ENCODE measurements at places on chromosomes 7 and 10.

- DNase-seq, result no peak
These were observed 236.3 kb upstream of the ANKRD30A start for GRCh38 chr10:36888925-36889573.

- no peak for DNase-seq
These were observed 3.0 kb upstream of the PHYHIPL start for GRCh38 chr10:59173414-59173813.

- peak; percentile 51 for DNase-seq
These were observed 28.6 kb downstream of the OGDH start for GRCh38 chr7:44634839-44635591.

GRCh38 chr7:26480156-26480555 is 188.5 kb downstream of the SNX10 start:
- DNase-seq, result no peak

DNA sequence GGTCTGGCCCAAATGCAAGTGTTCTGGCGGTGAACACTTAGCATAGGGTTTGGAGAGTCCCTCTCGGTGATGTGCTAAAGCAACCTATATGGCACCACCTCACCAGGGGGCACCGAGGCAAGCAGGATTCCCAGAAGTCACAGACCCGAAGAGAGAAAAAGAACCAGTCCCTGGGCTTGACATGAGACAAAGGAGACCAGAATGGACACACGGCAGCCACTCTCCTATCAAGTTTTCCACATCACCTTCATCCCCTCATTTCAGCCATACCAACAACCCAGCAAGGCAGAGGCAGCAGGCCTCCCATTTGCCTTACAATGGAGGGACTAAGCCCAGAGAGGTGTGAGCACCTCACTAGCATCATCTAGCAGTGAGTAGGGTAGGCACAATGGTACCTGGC is 19.7 kb downstream of the GPRIN2 start:
- DNase-seq, result no peak

DNA sequence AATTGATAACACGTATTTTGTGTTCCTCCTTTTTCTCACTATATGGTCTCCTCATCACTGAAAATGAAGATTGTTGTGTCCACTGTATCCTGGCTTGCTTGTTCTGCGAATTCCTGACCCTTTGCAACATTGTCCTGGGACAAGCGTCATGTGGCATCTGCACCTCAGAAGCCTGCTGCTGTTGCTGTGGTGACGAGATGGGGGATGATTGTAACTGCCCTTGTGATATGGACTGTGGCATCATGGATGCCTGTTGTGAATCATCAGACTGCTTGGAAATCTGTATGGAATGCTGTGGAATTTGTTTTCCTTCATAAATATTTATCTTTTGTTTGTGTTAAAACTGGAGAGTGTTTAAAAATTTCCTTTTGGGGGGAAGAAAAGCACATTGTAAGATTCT is 93.7 kb downstream of the MDFIC start:
- DNase-seq, result no peak

GRCh38 chr7:45131891-45132290 is 20.4 kb upstream of the TBRG4 start:
- DNase-seq, result no peak

GRCh38 chr7:3021825-3022224 is 21.8 kb downstream of the CARD11 start:
- DNase-seq, result no peak

- peak; percentile 54 for DNase-seq
These were observed 994 bp downstream of the GATAD1 start for GRCh38 chr7:92448205-92448747.

- DNase-seq, result no peak
These were observed 25.7 kb downstream of the C10orf71 start for GRCh38 chr10:49324711-49325110.

DNA sequence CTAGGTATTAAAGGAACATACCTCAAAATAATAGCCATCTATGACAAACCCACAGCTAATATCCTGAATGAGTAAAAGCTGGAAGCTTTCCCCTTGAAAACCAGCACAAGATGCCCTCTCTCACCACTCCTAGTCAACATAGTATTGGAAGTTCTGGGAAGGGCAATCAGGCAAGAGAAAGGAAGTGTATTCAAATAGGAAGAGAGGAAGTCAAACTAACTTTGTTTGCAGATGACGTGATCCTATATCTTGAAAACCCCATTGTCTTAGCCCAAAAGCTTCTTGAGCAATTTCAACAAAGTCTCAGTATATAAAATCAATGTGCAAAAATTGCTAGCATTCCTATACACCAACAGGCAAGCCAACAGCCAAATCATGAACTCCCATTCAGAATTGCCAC is 131.3 kb downstream of the FANK1 start:
- DNase-seq, result no peak

- no peak for DNase-seq
These were observed 405.5 kb downstream of the GRID1 start for GRCh38 chr10:85961073-85961472.

- DNase-seq, result no peak
These were observed 31.1 kb downstream of the NUB1 start for GRCh38 chr7:151372612-151373265.

DNA sequence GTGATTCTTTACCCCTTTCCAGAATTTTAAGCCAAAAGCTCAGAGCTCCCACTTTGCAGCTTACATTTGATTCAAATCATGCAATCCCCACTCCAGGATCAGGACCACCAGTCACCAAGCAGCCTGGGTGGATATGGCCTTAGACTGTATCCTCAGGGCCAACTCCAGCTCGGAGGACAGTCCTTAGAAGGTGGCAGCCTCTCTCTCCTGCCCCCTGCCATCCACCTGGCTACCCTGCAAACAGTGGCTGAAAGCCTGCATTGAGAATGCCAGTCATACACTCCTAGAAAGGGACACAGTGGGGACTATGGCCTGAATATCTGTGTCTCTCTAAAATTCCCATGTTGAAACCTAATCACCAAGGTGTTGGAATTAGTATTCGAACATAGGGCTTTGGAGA is 50.0 kb upstream of the KCNMA1 start:
- no peak for DNase-seq

- DNase-seq, result no peak
These were observed 11.6 kb downstream of the ZDHHC6 start for GRCh38 chr10:112434988-112435619.

- no peak for DNase-seq
These were observed 10.3 kb downstream of the TMEM140 start for GRCh38 chr7:135158141-135158655.

DNA sequence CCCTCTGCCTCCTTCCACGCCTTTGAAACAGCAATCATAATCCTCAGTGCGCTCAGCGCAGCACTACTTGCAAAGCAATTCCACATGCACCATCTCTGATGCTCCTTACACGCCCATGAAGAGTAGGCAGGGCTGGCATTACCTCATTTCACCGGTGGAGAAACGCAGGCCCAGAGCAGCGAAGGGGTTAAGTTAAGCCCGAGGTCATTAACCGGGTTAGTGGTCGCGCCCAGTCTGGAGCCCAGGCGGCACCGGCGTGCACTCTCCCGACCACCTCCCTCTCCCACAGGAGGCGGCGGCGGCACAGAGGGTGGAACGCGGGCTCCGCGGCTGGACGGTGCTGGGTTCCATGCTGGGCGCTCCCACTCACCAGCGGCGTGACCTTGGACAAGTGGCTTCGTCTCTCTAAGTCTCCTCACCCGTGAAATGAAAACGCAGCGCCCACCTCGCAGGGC is 515 bp downstream of the FASTK start:
- no peak for DNase-seq

DNA sequence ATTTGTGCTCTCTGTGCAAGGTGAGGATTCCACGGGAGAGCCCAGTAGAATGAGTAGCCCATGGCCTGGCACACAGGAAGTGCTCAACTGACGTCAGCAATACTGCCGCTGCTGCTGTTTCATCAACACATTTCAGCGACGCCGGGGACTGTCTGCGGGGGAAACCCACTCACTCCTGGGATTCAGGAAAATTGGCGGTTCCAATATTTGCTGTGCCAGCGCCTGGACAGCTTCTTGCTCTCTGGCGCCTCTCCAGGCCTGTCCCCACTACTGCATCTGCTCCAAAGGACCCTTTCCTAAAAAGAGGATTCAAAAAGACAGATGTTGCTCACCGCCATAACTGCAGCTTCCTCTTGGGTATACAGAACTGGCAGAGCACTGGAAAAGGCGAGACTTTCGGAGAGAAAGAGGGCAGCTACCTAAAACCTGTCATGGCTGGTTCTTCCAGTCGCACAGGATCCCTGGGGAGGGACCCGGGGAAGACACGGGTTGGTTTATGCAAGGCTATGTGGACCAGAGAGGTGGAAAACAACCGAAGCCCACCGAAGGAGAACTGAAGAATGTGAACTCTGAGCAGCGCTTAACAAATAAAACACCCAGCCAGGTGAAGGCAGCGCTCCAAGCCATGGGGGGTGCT is 39.7 kb upstream of the ENO4 start:
- no peak for DNase-seq

- DNase-seq, result no peak
These were observed 123.4 kb downstream of the NEURL1 start for GRCh38 chr10:103616705-103617601.

GRCh38 chr10:1158066-1158465 is 101.9 kb downstream of the WDR37 start:
- DNase-seq, result no peak

DNA sequence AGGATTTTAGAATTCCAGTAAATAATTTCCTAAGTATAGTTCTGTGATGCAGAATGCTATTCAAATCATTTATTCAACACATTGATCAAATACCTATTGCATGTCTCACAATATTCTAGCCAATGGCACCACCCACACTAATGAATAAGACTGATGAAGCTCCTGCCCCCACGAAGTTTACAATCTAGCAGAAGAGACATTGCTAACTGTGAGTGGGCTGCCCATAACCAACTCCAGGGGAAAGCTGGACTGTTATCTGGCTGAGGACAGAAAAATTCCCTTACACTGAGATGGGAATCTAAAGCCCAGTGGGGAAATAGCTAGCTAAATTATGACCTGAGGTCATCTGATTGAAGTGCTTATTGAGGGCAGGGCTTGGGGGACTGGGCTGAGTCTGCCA is 128.8 kb upstream of the LYZL2 start:
- DNase-seq, result no peak

DNA sequence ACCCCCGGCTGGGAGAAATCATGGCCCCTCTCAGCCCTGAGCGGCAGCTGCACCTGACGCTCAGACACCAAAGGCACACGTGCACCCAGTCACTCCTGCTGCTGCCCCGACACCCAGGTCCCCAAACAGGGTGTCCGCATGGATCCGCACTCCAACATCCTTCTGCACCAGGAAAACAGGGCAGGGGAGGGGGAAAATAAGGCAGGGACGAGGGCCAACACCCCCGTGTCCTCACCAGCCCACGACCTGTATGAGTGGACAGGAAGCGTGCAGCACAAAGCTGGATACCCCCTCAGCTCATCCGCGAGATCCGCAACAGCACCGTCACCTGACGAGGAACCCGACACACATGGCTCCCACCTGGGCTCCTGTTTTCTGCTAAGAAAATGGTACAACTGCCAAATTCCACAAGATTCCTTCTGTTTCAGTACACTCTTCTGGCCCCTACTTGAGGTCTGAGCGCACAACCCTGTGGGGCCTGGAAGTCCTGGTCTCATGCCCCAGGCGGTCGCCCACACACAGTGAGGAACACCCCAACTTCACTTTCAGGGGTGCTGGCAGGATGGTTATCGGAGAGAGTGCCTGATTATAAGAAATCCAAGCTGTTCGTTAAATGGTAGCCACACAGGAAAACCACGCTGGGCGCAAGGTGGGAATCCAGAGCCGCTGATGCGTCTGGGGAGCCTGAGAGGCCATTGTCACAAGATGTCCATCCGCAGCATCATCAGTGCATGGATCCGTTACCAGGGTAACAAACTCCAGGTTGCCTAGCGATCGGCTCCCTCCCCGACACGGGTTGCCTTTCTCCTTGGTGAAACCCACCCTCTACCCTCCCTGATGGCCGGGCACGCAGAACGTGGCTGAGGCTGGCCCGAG is 63.6 kb downstream of the ZRANB1 start:
- no peak for DNase-seq

- DNase-seq, result no peak
These were observed 233.3 kb downstream of the MAD1L1 start for GRCh38 chr7:1999278-1999984.

- DNase-seq, result no peak
These were observed 22.7 kb downstream of the DHTKD1 start for GRCh38 chr10:12091421-12091820.

- peak; percentile 34 for DNase-seq
These were observed 509 bp downstream of the AHR start for GRCh38 chr7:17298840-17299482.

GRCh38 chr7:139854124-139854511 is 25.1 kb downstream of the TBXAS1 start:
- DNase-seq, result peak; percentile 44

- no peak for DNase-seq
These were observed 28.1 kb downstream of the COL13A1 start for GRCh38 chr10:69829775-69830174.

DNA sequence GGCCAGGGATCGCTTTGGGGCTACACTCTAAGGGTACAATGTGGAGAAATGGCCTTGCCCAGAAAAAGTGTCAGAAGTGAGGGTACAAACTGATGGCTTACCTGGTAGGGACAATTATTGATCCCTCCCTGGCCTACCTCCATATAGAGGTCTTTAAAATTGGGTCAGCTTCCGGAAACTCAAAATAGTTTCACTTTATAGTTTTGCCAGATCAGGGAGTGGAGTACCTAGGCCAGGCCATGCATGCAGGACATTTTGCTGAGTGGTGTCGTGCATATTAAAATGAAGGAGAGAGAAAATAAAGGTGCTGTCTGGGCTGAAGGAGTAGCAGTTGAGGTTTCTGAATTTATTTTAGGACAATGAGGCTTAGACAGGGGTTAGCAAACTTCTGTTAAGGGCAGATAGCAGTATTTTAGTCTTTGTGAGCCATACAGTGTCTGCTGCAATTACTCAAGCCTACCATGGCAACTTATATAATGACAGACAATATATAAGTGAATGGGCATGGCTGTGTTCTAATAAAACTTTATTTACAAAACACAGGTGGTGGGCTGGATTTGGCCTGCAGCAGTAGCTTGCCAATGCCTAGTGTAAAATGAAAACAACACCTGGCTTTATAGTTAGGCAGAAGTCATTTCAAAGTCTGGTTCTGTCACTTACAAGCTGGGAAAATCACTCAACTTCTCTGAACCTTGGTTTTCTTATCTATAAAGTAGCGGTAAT is 176.9 kb upstream of the AOAH start:
- DNase-seq, result no peak

- DNase-seq, result peak; percentile 78
These were observed at the start of gene TSPAN15 for GRCh38 chr10:69451209-69451783. TSS of gene TSPAN15 (plus strand) at chr10:69451465. CDS start at chr10:69451595, 130 bp downstream.

- DNase-seq, result peak; percentile 39
These were observed 8.0 kb upstream of the HSPB1 start for GRCh38 chr7:76294344-76295024.

DNA sequence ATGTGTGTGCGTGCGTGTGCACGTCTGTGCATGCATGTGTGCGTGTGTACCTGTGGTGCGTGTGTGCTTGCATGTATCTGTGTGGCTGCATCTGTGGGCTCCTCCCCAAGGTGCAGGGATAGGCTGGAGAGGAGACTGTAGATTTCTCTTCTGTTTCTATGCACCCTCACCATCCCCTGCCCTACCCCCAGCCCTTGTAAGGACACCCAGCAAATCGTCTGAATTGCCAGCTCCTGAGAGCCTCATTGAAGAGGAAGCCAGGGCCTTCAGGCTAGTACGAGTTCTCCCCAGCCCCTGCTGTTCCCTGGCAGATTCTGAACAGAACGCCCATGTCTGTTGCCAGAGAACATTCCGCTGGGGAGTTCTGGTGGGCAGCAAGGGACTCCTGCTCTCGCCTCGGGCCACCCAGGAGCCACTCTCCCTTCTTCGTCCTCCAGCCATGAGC is 17.0 kb upstream of the TRIM8 start:
- no peak for DNase-seq

Data from CD4-positive, alpha-beta T cell treated with Interleukin-15 for 1 hour (primary cell).